ENCODE measurements at places on chromosomes 5 and 9. TPM values are rescaled to one million over a fixed set of nuclear protein-coding genes. Genes with fewer than 3 reads are reported as not detected.
A peak's percentile ranks its signal among the peaks of the same experiment; 100 is the strongest.

DNA sequence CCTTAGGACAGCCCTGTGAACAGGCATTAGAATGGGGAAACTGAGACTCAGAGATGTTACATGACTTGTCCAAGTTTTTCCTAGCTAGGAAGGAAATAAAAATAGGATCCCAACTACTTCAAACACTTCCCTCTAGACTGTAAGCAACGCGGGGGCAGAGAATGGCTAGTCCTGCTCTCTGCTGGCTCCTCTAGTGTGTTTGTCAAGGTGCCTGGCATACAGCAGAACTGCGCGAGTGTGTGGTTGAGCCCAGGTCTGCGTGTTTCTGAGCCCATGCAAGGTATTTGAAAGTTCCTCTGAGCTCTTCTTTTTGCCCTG lies 152.5 kb downstream of the MACROH2A1 start:
- no peak for DNase-seq

DNA sequence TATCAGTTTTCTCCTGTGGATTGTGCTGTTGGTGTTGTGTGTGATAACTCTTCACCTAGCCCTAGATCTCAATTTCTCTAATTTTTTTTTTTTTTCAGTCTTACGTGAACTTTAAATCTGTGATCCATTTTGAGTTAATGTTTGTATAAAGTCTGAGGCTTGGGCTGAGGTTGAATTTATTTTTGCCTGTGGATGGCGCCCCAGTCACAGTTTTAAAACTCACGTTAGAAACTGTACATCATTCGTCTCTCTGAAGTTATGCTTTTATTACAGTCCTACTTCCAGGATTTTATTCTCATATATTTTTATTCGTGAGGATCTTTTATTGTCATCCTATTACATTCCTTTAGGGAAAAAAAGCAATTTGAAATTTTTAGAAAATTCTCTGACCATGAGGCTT lies 103.1 kb downstream of the EHMT1 start:
- DNase-seq, result no peak

GRCh38 chr5:56803025-56803424 lies 12.3 kb upstream of the MAP3K1 start:
- no peak for DNase-seq

- no peak for DNase-seq
Measured at GRCh38 chr9:21516796-21517195, 34.7 kb upstream of the IFNE start.

GRCh38 chr5:178306430-178307225 lies 74.0 kb upstream of the PHYKPL start:
- no peak for DNase-seq

DNA sequence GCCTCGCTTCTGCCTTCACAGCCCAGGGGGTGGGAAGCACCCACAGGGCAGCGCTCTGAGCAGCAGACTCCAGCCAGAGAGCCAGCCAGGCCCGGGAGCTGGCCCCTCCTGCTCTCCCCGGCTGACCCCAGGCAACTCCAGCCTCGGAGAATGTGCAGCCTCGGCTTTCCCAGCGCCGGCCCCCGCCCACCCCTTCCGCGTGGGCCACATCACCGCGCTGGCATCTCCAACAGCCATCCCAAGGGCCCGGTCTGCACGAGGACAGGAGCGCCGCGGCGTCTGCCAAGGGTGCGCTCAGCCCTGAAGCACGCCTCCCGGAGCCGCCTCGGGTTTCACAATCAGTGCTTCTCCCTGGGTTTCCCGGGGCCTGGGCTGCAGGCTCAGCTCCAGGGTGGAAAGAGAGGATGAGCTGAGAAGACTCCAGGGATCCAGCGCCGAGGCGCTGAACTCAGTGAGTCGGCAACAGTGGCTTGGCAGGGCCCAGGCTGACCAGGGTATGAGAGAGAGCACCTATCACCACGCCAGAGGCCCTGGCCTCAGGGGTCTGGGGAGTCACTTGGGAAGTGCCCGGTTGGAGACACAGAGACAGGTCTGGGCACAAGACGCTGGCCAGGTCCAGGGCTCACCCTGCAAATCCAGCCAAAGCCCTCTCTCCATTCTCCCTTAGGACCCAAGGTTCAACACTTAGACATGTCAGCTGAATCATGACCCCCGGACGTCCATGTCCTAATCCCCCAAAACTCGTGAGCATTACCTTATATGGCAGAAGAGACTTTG lies 79.6 kb downstream of the ADAMTS2 start:
- DNase-seq, result peak; percentile 89

Gene KLHL3
- 22.3 TPM for total RNA-seq

Gene DNAJB5
- 59.5 TPM for total RNA-seq

GRCh38 chr9:129139233-129139992 lies 28.2 kb downstream of the PTPA start:
- DNase-seq, result peak; percentile 84

DNA sequence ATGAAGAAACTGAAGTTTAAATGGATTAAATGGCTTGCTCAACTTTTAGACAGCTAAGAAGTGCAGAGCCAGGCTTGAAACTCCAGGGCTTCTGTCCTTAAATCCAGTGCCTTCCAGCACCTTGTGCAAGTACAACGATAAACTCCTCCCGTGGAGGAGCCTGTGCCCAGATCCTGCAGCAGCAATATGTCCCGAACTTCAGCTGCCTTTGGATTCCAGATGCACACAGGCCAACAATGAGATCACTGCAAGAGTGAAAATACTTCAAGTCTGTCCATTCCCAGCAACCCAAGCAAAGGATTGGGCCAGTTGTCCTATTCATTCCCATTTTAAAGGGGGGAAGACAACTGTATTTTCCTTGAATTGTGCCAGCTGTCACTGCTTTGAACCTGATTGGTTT lies 199.6 kb downstream of the CRB2 start:
- no peak for DNase-seq

Gene PLAC8L1
- total RNA-seq, result not detected

DNA sequence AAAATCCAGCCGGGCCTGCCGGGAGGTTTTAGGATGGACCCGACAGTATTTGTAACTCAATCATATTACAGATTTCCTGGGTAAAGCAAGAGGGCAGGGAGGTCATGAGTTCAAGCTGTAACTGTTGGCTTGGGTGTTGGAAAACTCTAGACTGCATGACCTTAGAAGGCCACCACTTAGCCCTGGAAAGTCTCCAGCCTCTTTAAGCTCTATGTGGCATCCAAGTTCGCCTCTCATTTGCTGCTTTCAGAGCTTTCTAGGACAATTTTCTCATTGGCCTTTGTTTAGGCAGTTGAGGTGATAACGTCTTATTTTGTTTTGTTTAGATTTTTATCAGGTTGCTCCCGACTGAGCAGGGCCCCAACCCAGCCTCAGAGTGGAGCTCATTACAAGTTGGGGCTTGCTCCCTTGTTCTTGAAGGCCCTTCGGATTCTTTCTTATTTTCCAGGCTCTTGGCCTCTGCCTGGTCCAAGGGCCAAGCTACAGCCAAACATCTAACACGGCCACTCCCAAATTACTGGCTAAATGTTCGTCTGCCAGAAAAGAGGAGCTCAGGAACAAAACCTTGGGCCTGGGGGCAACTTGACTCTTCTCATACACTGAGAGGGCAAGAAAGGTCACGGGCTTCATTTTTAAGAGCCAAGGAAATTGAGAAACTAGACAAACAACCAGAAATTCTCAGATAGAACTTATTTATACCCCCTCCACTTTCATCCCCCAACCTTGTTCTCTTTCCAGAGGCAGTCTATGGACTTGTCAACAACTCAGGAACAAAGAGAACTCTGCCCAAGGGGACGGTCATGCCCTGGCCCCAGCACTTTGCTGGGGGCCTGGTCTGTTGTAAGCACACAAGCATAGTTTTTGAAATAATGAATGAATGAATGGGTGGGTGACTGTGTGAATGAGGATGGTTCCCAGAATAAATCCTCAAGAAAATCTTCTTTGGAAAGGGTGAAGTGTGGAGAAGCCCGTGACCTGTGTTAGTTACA lies 526.9 kb downstream of the BNC2 start:
- no peak for DNase-seq

DNA sequence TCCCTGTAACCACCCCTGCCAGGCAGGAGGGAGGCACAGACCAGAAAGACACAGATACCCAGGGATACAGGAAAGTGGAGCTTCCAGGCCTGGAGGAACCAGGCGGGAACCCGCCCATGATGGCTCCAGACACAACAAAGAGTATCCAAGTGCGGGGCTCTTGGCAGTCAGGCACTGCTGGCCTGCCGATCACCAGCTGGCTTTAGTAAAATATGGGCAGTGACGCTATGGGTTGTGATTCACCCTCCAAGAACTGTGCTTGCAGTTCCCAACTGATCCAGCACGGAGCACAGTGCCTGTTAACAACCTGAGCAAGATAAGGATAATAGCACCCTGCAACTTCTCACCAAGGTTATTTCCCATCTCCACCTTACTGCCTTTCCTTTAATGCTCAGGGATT lies 463.3 kb downstream of the IRX1 start:
- DNase-seq, result peak; percentile 75

DNA sequence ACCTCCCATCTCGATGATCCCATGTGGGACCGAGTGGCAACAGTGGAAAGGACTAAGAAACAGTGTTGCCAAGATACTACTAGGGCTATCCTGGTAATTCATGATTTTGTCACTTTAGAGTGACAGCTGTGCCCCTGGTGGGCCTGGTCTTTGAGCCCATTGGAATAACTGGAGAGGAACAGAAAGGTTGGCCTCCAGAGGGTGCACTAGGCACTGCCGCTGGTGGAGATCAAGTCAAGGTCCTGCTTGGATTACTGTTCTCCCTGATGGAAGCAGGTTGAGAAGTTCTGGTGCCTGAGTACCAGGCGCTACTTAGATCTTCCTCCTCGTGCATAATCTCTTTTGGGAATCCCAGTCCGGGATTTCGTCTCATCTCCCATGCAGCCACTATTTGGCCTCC lies 129.6 kb downstream of the SEC61B start:
- no peak for DNase-seq

DNA sequence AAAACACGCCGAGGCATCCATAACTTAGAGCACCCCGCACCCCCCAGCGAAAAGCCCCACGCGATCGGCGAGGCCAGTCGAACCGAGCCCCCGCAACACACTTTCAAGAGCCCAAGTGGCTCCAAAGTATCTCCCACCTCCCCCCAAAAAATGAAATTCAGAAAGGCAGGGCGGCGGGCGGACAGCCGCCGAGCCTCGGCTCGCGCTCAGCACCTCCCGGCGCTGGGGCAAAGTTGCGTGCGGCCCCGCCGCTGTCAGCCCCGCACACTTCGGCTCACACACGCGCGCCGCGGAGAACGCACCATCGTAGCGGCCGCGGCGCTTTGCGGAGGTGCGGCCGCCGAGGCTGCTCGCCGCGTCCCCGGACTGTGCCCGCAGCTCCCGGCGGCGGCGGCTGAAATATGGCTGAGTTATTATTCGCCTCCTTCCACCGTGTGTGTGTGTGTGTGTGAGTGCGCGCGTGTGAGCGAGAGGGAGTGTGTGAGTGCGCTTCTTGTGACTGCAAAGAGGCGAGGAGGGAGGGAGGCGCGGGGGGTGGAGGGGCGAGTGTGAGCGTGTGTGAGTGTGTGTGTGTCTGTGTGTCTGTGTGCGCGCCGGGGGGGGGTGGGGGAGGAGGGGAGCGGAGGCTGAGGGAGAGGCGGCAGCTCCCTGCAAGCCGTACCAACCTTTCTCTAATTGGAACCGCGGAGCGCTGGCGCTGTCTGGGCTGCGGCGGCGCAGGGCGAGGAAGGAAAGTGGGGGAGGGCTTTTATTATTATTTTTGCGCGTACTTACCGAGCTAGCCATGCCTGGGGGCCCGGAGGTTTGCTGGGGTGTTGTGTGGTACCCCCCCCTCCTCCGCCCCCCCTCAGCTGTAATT lies 599 bp downstream of the MLLT3 start:
- DNase-seq, result peak; percentile 81

DNA sequence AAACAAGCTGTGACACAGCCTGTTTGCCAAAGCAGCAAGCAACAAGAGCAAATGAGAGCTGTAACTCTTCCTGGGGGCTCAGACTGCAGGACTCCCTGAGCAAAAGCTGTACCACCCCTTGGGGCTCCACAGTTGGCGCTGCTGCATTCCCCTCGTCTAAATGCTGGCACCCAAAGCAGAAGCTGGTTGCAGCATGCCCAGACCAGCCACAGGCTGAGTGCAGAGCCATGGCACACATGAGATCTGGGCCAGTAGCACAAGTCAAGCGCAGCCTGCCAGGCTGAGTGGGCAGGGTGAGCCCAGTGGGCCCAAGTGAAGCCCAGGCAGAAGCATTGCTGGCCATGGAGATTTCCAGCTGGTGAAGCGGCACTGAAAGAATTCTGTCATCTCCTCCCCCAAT lies 157.3 kb upstream of the GRAMD2B start:
- DNase-seq, result no peak

DNA sequence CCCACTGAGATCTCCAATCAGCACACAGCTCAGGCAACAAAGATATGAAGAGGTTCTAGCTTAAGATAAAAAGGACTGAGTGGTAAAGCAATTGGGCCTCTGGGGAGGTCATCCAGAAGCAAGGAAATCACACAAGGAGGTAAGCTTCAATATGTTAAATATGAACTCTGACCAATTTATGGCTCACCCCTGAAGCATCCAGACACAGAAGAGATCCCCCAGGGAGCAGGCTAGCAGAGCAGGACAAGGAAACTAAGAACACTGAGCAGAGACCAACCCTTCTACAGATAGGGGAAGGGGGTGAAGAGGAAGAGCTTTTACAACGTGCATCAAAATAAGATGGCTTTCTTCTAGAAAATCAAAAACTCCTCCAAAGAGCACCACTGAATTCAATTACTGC lies 616.2 kb downstream of the DNAH5 start:
- DNase-seq, result no peak

- no peak for DNase-seq
Measured at GRCh38 chr5:16345454-16345853, 120.1 kb downstream of the ZNF622 start.

DNA sequence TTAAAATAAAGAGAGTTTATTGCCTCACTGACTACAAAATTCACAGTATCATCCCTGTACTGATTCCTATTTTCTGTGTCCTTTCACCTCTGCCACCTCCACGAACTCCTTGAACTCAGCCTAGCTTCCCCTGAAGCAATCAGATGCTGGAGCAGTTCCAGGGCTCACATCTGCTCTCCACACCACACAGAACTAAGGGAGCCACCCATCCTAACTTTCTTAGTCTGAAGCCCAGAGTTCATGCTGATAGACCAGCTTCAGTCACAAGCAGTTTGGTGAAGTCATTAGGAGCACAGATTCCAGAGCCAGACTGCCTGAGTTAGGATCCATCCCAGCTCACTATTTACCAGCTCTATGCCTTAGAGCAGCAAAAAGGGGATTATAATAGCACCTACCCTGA lies 15.6 kb upstream of the EPB41L4A start:
- DNase-seq, result no peak

All from heart left ventricle (tissue), 16 donors.